ENCODE measurements at places on chromosomes 13 and 19.
A peak's percentile ranks its signal among the peaks of the same experiment; 100 is the strongest.

- no peaks in the 10 kb centered on the region for H3K27me3 ChIP-seq
- ATAC-seq = no peak
- no peak overlapping the region for H3K4me3 ChIP-seq
- H3K36me3 ChIP-seq = no peaks in the 10 kb centered on the region
Observed at GRCh38 chr13:70708775-70709174, 600.5 kb upstream of the KLHL1 start.

- H3K4me3 ChIP-seq = no peak overlapping the region
- H3K27ac ChIP-seq = no peak overlapping the region
- peaks cover 15% of the 10 kb centered on the region for H3K27me3 ChIP-seq
- no peaks in the 10 kb centered on the region for H3K4me1 ChIP-seq
- no peaks in the 10 kb centered on the region for H3K36me3 ChIP-seq
Observed at GRCh38 chr19:44927746-44928145, 13.3 kb downstream of the APOC1 start.

DNA sequence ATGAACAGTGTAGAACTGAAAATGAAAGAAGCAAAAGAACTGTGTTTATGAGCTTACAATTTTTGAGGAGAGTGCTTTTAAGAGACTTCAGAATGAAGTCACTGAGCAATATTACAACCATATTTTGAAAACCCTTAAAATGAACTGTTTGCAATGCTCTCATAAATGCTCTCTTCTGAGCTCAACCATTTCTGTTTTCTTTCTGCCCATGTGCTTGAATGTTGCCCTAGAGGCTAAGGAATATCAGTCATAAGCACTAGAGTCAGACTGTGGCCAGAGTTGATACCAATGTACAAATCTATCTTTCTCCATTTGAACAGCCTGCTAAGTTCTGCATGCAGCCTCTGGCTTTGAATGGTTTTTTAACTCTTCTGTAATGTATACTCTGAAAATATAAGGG is 1092.8 kb downstream of the PCDH9 start:
- no peak overlapping the region for H3K27ac ChIP-seq
- H3K4me1 ChIP-seq = no peaks in the 10 kb centered on the region
- no peaks in the 10 kb centered on the region for H3K36me3 ChIP-seq
- no peaks in the 10 kb centered on the region for H3K27me3 ChIP-seq
- H3K4me3 ChIP-seq = no peak overlapping the region

GRCh38 chr19:5686326-5686646 is 3.8 kb upstream of the RPL36 start:
- H3K4me3 ChIP-seq = peak overlapping the region; percentile 74
- no peaks in the 10 kb centered on the region for H3K27me3 ChIP-seq
- no peak for ATAC-seq
- H3K27ac ChIP-seq = peak overlapping the region; percentile 81

DNA sequence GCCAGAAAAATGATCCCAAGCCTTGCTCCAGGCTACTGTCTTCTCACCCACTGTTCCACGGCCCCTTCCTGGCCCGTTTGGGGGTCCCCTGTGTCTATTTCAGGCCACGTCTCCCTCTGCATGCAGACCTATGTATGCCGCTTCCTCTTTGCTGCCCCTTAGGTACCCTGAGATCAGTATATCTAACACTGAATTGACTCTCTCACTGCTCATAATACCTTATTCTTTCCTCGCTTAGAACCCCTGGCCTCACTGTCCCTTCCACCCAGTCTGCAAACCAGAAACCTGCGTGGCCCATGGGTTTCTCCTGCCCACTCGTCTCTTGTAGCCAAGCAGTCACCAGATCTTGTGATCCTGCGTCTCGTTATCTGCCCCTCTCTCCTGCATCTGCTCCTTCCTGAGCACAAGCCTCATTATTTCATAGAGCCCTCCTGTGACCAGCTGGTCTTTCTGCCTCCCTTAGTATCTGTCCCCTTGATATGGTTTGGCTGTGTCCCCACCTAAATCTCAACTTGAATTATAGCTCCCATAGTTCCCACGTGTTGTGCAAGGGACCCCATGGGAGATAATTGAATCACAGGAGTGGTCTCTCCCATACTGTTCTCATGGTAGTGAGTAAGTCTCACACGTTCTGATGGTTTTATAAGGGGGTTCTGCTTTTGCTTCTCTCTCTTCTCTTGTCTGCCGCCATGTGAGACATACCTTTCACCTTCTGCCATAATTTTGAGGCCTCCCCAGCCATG is 109.0 kb upstream of the RNF113B start:
- no peaks in the 10 kb centered on the region for H3K36me3 ChIP-seq
- H3K4me3 ChIP-seq = no peak overlapping the region
- no peak for ATAC-seq

GRCh38 chr13:34474187-34474868 is 467.7 kb upstream of the NBEA start:
- H3K36me3 ChIP-seq = no peaks in the 10 kb centered on the region
- H3K27ac ChIP-seq = no peak overlapping the region
- no peaks in the 10 kb centered on the region for H3K27me3 ChIP-seq
- H3K4me1 ChIP-seq = no peaks in the 10 kb centered on the region
- ATAC-seq = no peak
- no peak overlapping the region for H3K4me3 ChIP-seq

DNA sequence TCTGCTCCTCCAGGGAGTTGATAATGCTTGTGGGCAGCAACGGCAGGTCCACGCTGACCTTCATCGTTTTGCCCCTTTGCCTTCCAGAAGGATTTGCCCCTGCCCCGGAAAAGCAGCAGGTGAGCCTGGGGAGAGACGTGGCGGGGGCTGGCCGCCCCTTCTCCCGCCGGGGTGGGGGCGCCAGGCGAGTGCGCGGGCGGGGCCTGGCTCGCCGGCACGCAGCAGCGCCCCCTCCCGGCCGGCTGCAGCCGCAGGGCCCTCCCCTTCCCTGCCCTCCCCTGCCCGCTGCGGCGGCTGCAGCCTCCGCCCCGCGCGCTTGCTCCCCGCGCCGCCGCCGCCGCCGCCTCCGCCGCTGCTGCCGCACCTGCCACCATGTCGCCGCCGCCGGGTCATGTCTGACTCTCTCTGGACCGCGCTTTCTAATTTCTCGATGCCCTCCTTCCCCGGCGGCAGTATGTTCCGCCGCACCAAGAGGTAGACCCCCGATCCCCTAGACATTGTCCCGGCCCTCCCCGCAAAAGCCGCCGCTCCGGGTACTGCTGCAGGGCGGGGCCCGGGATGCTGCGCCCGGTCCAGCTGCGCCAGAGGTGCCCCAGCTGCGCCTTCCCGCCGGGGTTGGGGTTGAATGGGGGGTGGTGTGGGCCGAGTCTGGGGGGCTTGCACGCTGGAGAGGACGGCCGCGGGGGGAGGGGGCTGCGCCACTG is at the start of gene MAST1:
TSS of gene MAST1 (plus strand) at position 334 of the 704 bp plus-strand sequence. CDS start at position 392, 58 bp downstream.
- H3K4me1 ChIP-seq = peaks cover 20% of the 10 kb centered on the region
- H3K27ac ChIP-seq = no peak within 1 kb of the TSS
- ATAC-seq = peak; percentile 71
- peak within 1 kb of the TSS; percentile 58 for H3K4me3 ChIP-seq
- H3K36me3 ChIP-seq = no peaks in the 10 kb centered on the region

- ATAC-seq = peak; percentile 51
- peaks cover 3% of the 10 kb centered on the region for H3K27me3 ChIP-seq
- H3K36me3 ChIP-seq = no peaks in the 10 kb centered on the region
- no peak overlapping the region for H3K4me3 ChIP-seq
- peaks cover 5% of the 10 kb centered on the region for H3K4me1 ChIP-seq
Observed at GRCh38 chr19:47240996-47241918, 10.3 kb upstream of the BBC3 start.

- ATAC-seq = peak; percentile 68
- no peaks in the 10 kb centered on the region for H3K27me3 ChIP-seq
- H3K4me3 ChIP-seq = no peak overlapping the region
- no peak overlapping the region for H3K27ac ChIP-seq
- H3K36me3 ChIP-seq = no peaks in the 10 kb centered on the region
Observed at GRCh38 chr19:604355-604754, 14.7 kb downstream of the HCN2 start.

DNA sequence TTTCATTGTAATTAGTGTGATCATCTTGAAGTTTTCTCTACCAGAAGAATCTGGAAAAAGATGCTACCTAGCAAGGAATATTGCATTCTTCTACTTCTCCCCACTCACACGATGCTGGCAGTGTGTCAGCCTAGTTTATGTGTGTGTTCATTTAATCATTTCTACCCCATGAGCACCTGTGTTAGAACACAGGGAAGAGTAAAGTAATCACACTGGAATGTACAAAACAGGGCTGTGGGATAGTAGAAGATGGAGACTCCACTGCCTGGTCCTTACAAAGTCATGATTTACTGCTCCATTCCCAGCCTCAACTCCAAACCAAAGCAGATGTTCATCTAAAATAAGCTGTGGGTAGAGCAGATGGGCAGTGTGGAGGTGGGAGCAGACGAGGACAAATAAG is 47.7 kb upstream of the RGCC start:
- no peak overlapping the region for H3K4me3 ChIP-seq
- H3K27ac ChIP-seq = no peak overlapping the region
- H3K27me3 ChIP-seq = no peaks in the 10 kb centered on the region
- no peaks in the 10 kb centered on the region for H3K36me3 ChIP-seq
- H3K4me1 ChIP-seq = no peaks in the 10 kb centered on the region

- H3K27me3 ChIP-seq = no peaks in the 10 kb centered on the region
- H3K4me3 ChIP-seq = no peak overlapping the region
- H3K36me3 ChIP-seq = no peaks in the 10 kb centered on the region
- ATAC-seq = peak; percentile 38
Observed at GRCh38 chr13:50410921-50411746, 395.9 kb downstream of the KCNRG start.

- H3K4me3 ChIP-seq = no peak overlapping the region
- no peak for ATAC-seq
- H3K36me3 ChIP-seq = no peaks in the 10 kb centered on the region
- H3K4me1 ChIP-seq = no peaks in the 10 kb centered on the region
- H3K27ac ChIP-seq = no peak overlapping the region
Observed at GRCh38 chr13:90365130-90365529, 982.4 kb upstream of the MIR17HG start.

DNA sequence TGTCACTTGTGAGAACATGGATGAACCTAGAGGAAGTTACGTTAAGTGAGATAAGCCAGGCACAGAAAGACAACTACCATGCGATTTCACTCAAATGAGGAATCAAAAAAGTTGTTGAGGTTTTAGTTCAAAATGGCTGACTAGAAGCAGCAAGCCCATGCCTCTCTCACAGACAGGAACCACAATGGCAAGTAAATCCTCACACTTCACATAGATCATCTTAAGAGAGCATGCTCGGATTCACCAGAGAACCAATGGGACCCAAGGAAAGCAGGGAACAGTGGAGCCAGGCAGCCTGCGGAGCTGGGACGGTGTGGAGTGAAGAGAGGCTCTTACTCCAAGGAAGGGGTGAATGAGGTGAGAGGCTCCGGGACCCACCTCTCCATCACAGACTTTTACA is 581.0 kb downstream of the UQCRFS1 start:
- no peak overlapping the region for H3K27ac ChIP-seq
- ATAC-seq = no peak
- no peaks in the 10 kb centered on the region for H3K27me3 ChIP-seq

DNA sequence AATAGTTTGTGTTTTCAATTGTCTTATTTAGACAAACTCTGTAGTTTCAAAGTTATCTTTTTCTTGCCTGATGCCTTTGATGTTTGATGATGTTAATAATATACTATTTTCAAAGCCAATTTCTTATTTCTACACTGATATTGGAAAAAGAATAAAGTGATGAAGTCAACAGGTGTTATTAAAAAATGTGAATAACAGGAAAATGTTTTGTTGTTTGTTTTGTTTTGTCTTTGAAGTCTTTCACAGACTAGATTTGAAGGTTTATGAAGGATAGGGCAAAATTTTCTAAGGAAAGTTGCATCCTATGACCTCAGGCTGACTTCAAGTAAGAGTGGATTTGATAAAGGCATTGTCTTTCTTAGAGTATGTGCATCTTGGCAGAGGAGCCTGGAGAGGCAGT is 31.2 kb downstream of the ZNF790 start:
- no peak overlapping the region for H3K4me3 ChIP-seq
- peaks cover 53% of the 10 kb centered on the region for H3K36me3 ChIP-seq
- ATAC-seq = no peak
- H3K27me3 ChIP-seq = no peaks in the 10 kb centered on the region

DNA sequence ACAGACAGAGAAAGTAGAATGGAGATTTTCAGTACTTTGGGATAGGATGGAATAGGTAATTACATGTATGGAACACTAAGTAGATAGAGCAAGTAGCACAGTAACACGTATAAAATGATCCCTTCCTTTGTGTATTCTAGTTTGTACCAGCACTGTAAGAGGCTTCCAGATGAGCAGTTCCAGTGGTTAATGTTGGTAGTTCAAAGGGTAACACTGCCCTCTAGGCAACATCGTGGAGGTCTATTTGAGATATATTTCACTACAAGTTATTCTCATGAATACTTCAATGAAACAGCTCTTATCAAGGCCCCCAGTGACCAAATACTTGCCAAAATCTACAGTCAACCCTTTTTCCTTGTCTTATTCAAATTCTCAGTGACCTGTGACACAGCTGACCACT is 13.5 kb upstream of the ZNF563 start:
- H3K27me3 ChIP-seq = no peaks in the 10 kb centered on the region
- H3K4me1 ChIP-seq = no peaks in the 10 kb centered on the region
- H3K36me3 ChIP-seq = peaks cover 15% of the 10 kb centered on the region
- no peak overlapping the region for H3K4me3 ChIP-seq

DNA sequence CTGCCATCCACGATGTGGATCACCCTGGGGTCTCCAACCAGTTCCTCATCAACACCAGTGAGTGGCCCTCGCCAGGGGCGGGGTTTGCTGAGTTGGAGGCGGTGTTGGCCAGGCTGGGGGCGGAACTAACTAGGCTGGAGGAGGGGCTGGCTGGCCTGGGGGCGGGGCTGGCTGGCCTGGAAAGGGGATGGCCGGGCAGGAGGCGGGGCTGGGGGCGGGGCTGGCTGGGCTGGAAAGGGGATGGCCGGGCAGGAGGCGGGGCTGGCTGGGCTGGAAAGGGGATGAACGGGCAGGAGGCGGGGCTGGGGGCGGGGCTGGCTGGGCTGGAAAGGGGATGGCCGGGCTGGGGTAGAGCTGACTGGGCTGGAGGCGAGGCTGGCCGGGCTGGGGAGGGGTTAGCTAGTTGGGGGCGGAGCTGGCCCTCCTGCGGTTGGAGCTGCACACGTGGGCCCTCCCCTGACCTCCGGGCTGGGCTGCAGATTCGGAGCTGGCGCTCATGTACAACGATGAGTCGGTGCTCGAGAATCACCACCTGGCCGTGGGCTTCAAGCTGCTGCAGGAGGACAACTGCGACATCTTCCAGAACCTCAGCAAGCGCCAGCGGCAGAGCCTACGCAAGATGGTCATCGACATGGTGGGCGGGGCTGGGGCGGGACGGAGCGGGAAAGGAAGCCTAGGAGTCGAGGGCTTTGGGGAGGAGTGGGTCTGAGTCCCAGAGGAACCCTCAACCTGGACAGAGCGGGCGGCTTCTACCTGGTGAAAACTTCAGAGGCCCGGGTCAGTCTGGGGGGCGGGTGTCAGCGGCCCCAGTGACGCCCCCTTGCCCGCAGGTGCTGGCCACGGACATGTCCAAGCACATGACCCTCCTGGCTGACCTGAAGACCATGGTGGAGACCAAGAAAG is 41.0 kb downstream of the PDE4A start:
- peak overlapping the region; percentile 37 for H3K4me3 ChIP-seq
- no peak overlapping the region for H3K27ac ChIP-seq
- peak; percentile 98 for ATAC-seq
- no peaks in the 10 kb centered on the region for H3K27me3 ChIP-seq

All from activated T-helper 17 cell treated with anti-CD3 and anti-CD28 coated beads, Interleukin-2, amount 50 U/mL, for 72 hours (primary cell).